ENCODE measurements at places on chromosomes 11 and 22.
A peak's percentile ranks its signal among the peaks of the same experiment; 100 is the strongest.

DNA sequence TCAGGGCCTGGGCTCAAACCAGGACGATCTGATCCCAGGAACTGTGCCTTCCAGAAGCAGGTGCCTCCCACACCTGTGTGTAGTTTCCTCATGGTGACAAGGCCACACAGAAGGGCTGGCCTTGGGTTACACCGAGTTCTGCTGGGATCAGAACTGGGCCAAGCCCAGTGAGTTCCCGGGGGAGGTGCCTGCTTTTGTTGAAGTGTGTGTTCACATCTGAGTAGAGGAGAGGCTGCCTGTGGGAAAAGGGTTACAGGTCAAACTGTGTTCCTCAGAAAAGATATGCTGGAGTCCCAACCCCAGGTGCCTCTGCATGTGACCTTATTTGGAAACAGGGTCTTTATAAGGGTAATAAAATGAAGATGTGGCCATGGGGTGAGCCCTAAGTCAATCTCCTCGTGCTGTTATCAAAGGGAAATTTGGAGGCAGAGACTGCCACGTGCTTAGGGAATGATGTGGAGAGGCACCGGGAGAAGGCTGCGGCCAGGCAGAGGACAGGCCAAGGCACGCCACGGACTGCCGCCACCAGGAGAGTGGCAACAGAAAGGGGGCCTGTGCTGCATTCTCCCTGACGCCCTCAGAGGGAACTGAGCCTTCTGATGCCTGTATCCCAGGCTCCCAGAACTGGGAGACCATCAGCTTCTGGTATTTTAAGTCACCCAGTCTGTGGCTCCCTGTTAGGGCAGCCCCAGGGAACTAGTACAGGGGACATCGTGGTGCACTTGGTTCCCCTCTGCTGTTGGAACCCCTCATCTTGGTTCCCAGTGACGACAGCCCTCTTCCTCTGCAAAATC is 158.8 kb downstream of the CACNA1I start:
- no peak for DNase-seq

DNA sequence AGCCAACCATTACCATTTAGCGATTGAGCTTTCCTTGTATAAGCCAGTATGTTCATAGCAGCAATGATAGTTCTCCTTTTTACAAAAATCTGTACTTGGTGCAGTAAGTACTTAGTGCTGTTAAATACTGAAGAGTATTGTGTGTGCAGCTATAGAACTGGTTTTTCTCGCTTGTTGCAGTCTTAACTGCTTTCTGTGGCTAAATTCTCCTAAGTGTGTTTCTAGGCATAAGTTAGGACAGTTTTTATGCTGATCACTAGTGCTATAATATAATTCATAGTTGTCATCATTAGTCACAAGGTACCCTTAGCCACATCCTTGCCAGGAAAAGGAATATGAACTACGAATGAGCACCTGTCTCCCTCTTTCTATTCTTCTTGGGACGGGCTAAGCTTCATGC is 107.7 kb downstream of the GRAMD1B start:
- no peak for DNase-seq

GRCh38 chr11:34850334-34850733 is 65.8 kb downstream of the APIP start:
- peak; percentile 5 for DNase-seq

DNA sequence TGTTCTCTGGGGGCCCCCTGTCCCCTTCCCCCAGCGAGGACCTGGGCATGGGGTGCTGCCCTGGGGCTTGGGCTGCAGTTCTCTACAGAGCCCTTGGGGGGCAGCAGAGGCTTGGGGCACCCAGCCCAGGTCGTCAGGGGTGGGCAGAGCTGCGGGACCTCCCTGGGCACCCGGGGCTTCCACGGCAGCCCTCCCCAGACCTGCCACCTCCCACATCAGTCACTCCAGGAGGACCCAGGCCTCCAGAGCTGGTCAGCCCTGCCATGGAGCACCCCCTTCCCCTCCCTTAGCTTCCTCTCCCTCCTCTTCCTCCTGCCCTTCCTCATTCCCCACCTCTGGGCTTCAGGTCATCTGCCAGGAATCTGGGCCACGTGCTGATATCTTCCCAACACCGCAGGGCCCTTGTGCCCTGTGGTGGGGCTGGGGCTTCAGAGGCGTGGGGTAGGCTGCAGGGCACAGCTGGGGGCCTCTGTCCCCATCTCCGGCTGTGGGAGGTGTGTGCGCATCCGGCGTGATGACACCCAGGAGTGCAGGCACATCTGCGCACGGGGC is 5.8 kb downstream of the TSPAN4 start:
- no peak for DNase-seq

- no peak for DNase-seq
Observed at GRCh38 chr11:680970-681369, 14.1 kb downstream of the DEAF1 start.

- no peak for DNase-seq
Observed at GRCh38 chr11:117421041-117421440, 93.4 kb downstream of the CEP164 start.

GRCh38 chr11:33877038-33877437 is 14.8 kb downstream of the LMO2 start:
- DNase-seq: no peak

DNA sequence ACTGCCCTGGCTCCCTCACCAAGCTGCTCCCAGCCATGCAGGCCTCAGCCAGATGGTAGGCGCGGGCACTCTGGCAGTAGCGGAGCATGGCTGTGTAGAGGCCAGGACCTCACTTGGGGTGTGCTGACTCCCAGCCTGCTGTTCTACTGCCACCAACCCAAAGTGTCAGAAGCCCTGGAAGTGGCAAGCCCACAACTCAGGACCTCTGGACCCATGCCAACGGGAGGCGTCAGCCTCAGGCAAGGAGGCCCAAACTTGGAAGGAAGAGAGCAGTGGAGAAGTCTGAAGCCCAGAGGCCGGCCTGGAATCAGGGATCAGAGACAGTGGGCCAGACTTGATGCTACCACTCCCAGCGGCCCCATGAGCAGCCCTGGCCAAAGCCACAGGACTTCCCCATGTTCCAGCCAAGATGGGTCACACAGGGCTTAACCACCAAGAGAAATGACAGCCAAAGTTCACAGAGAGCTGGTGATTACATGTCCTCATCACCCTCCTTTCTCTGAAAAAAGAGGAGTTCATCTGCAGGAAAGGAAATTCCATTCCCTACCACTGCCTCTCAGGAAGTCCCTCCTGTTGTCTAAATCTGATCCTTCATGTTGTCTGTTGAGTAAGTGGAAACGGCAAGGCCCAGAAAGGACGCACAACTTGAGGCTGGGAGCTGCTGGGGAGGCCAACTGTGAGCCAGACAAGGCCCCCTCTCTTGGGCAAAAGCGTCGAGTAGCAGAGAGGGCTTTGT is 4.4 kb downstream of the ARRB1 start:
- DNase-seq: peak; percentile 76

DNA sequence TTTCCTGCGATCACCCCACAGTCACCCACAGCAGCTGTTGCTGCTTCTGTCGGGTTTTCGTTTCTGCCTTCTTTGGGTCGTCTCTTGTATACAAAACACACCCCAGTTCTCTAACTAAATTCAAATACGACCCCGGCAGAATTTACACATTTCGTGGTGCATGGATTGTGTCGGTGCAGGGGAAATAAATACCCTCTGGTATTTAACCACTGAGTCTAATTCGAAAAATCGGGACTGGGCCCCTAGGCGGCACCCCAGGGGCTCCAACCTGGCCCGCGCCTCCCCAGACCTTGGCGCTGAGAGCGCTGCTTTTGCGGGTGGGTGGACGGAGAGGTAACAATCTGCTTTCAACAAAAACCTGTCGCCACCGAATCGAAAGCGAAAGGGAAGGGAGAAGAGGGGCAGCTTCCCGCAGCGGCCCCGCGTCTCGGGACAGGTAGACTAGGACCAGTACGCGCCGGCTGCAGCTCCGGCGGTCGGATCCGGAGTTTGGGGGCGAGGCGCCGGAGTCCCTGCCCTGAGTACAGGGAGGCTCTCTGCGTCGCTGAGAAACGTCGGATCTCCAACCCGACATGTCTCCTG is 4.4 kb downstream of the ALX4 start:
- no peak for DNase-seq

- DNase-seq: no peak
Observed at GRCh38 chr22:40273319-40273718, 73.0 kb upstream of the ADSL start.

DNA sequence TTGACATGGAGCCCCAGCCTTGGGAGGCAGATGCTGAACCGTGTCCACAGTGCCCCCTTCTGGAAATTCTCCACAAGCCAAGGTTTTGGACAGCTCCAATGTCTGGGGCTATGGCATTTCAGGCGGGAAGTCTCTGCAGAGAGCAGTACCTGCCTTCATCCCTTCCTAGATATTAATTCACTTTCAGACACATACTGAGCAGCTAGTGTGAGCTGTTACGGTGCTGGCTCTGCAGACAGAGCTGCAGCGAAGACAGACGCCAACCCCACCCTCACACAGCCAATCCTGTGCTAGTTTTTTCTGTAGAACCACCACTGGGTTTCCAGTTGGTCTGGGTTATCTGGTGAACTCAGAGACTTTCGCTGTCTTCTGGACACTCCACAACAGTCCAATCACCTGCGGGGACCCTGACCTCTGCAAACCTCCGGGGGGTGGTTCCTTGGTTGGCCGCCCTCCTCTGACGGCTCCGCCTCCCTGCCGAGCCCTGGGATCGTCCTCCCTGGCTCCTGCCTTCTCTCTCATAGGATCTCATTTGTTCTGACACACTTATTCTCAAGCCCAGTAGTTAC is 9.1 kb downstream of the LMF2 start:
- peak; percentile 72 for DNase-seq

DNA sequence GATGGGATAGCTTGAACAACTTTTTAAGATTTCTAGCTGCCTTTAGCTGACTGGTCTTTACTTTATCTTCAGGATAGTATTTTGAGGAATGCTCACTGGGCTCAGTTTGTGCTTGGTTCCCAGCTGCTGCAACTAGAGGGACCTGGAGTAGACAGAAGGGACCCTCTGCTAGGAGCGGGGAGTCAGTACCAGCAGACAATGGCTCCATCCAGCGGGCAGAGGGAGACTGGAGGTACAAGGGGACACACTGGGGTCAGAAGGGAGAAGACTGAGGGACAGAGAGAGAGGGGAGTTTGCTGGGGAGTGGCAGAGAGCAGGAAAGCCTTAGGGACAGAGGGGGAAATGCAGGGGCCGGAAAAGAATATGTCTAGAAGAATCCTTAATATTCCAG is 22.0 kb upstream of the ACER3 start:
- DNase-seq: no peak

DNA sequence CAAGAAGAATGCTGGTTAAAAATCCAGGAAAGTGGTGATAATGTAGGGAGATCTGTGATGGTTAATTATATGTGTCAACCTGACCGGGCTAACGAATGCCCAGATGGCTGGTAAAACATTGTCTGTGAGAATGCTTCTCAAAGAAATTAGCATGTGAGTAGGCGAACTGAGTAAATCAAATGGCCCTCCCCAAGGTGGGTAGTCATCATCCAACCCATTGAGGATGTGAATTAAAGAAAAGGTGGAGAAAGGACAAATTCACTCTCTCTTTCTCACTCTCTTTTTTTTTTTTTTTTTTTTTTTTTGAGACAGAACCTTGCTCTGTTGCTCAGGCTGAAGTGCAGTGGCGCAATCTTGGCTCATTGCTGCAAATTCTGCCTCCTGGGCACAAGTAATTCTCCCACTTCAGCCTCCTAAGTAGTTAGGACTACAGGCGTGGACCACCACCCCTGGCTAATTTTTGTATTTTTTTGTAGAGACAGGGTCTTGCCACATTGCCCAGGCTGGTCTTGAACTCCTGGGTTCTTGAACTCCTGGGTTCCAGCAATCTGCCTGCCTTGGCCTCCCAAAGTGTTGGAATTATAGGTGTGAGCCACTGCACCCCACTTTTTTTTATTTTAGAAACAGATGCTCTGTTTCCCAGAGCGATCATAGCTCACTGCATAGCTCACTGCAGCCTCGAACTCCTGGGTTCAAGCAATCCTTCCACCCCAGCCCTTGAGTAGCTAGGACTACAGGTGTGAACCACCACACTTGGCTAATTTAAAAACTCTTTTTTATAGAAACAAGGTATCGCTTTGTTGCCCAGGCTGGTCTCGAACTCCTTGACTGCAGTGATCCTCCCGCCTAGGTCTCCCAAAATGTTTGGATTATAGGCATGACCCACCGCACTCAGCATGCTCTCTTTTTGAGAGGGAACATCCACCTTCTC is 22.0 kb upstream of the P2RY6 start:
- no peak for DNase-seq

- DNase-seq: no peak
Observed at GRCh38 chr11:64224151-64224890, 1.7 kb downstream of the TRPT1 start.

GRCh38 chr11:67268081-67268961 is 2.0 kb downstream of the GRK2 start:
- DNase-seq: no peak

GRCh38 chr11:45366619-45367190 is 80.6 kb upstream of the SYT13 start:
- no peak for DNase-seq

- no peak for DNase-seq
Observed at GRCh38 chr11:16857186-16857585, 118.7 kb downstream of the C11orf58 start.

- no peak for DNase-seq
Observed at GRCh38 chr11:71490731-71491390, 36.2 kb upstream of the KRTAP5-7 start.

GRCh38 chr11:126628790-126629621 is 273.5 kb downstream of the ST3GAL4 start:
- DNase-seq: no peak

DNA sequence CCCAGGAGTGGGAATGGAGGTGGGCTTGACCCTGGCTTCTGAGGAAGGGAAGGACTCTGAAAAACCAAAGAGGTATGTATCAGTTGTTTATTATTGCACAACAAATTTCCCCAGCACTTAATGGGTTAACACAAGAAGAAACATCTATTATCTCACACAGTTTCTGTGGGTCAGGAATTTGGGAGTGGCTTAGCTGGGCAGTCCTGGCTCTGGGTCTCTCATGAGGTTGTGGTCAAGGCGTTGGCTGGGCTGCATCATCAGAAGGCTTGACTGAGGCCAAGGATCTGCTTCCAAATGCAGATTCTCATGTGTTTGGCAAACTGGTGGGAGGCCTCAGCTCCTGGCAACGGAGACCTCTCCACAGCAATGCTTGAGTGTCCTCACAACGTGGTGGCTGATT is 17.5 kb upstream of the SMIM38 start:
- DNase-seq: no peak
